ENCODE measurements at places on chromosomes 2 and 18. TPM values are rescaled to one million over a fixed set of nuclear protein-coding genes. Genes with fewer than 3 reads are reported as not detected.

DNA sequence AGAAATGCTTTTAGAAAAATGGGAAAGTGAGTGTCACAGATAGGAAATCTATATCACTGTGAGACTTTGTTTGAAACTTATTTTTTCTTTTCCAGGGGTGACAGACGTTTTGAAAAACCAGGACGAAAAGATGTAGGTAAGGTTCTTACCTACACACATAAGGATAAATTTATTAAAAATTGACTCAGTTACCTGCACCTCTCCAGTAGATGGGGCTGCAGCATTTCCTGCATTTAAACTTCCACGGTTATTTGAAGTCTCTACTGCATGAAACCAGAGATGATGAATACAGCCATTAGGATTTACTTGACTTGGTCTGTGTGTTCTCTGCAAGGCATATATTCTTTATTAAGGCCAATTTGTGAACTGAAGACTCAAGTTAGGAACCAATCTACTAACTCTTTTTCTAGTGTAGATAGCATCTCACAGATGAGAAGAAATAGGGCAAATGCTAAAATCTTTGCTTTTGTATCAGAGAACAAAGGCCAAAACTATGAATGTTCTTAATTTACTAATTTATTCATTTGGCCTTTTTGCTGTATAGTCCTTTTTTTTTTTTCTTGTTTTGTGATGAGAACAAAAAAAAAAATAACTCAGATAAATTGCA, 15.0 kb downstream of the KCNJ13 start:
- H3K27me3 ChIP-seq, result no peaks in the 10 kb centered on the region
- peak; percentile 29 for DNase-seq
- peaks cover 38% of the 10 kb centered on the region for H3K36me3 ChIP-seq
- H3K4me3 ChIP-seq, result no peak overlapping the region
- H3K27ac ChIP-seq, result no peak overlapping the region

- no peaks in the 10 kb centered on the region for H3K27me3 ChIP-seq
- H3K27ac ChIP-seq, result no peak overlapping the region
- no peaks in the 10 kb centered on the region for H3K36me3 ChIP-seq
- no peak overlapping the region for H3K4me3 ChIP-seq
- DNase-seq, result peak; percentile 96
Measured at GRCh38 chr2:198499539-198499938, 695.1 kb downstream of the PLCL1 start.

DNA sequence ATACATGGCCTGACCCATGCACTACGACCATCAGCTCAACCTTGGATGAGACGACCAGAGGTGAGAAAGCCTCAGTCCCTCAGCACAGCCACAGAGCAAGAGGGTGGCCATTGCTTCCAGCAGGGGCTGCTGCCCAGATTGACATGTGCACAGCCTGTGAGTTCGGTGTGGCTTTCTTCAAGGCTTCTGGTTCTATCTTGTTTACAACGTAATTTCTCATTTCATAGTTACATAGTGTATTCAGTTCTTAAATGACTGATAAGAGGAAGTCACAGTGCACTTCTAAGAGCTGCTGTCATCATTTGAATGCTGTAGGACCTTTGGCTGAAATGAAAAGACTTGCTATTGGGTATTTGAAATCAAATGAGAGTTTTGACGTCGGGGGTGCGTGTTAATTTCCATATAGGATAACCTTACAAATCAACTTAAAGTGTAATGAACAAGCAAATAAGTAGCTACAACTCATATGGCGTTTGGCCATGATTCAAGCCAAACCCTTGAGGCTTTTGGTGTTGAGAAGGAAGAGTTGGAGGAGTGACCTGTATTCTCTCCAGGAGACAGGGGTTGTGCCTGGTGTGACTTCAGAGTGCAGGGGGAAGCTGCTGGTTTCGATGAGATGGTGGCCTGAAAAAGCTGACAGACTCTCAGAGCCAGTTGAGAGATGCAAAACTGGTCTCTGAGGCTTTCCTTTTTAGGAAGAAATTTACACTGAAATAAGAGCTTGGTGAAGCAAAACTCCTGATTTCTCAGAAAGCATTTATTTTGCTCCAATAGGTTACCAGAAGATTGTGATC, 51.0 kb downstream of the TSHZ1 start:
- no peaks in the 10 kb centered on the region for H3K27me3 ChIP-seq
- H3K4me3 ChIP-seq, result no peak overlapping the region
- no peak for DNase-seq
- no peaks in the 10 kb centered on the region for H3K36me3 ChIP-seq

Gene RNF125
- 4.8 TPM for total RNA-seq

GRCh38 chr18:55845221-55845620, 257.2 kb upstream of the TCF4 start:
- H3K36me3 ChIP-seq, result no peaks in the 10 kb centered on the region
- H3K4me3 ChIP-seq, result no peak overlapping the region
- no peaks in the 10 kb centered on the region for H3K27me3 ChIP-seq

- no peaks in the 10 kb centered on the region for H3K4me1 ChIP-seq
- DNase-seq, result peak; percentile 46
- H3K4me3 ChIP-seq, result no peak overlapping the region
- H3K36me3 ChIP-seq, result no peaks in the 10 kb centered on the region
- no peaks in the 10 kb centered on the region for H3K27me3 ChIP-seq
Measured at GRCh38 chr18:65761636-65762295, 11.0 kb downstream of the CDH7 start.

Gene CYP26B1
- total RNA-seq, result 2.6 TPM

Gene KCNF1
- total RNA-seq, result 0.34 TPM

Gene STARD6
- not detected for total RNA-seq

DNA sequence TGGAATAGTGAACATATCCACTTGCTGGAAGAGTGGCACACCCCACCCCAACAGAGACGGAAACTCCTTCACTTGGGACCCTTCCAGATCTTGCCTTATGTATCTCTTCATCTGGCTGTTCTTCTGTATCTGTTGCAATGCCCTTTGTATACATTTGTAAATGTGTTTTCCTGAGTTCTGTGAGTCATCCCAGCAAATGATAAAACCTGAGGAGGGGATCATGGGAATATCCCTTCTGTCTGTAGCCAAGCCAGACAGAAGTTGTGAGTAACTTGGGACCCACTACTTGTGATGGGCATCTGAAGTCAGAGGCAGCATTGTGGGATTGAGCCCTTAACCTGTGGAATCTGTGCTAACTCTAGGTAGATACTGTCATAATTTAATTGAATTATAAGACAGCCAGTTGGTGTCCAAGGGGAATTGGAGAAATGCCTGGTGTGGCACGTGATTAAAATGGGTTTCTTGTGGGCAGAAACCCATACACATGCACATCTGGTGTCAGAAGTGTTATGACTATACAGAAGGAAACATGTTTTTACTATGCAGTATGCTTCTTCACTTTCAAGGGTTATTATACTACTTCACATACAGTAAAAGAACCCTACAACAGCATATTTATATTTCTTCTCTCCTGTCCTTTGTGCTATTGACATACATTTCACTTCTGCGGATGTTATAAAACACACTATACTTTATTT, 32.3 kb upstream of the TMEM247 start:
- H3K4me3 ChIP-seq, result no peak overlapping the region
- DNase-seq, result no peak
- no peak overlapping the region for H3K27ac ChIP-seq
- no peaks in the 10 kb centered on the region for H3K4me1 ChIP-seq

DNA sequence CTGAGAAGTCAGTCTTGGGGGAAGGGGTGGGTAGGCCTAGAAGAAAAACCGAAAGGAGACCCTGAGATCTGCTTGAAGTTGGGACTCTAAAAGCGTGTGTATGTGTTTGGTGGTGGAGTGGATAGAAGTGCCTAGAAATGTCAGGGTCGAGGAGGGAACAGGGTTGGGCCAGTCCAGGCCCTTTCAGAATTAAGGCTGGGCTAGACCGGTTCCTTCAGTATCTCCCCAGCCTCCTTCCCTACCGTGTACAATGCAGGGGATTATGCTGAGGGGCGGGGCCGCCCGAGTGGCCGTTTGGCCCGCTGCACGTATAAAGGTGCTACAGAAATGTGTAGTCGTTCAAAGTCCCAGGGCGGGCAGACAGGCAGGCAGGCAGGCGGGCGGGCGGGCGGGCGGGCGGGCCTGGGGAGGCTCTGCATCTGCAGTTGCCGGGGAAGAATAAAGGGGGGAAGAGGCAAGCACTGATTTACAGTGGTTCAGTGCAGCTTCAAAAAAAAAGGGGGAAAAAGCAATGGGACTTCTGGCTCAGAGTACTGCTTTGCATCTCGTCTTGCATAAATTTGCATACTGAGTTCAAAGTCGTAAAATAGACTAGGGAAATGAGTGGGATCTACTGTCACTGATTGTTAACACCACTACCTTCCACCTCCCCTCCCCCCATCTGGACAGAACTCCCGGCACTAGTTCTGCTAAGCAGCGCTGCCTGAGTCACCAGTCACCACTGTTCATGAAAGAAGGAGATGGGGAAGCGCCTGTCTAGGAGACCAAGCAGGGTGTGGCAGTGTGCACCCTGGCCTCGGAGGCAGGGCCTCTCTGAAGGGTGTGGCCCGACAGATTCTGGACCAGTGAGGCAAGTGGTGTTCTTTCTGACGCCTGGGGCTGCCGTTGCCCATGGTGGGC, 3.6 kb downstream of the IGFBP2 start:
- DNase-seq, result peak; percentile 80
- H3K4me3 ChIP-seq, result no peak overlapping the region
- H3K27me3 ChIP-seq, result peaks cover 2% of the 10 kb centered on the region
- no peaks in the 10 kb centered on the region for H3K4me1 ChIP-seq
- H3K36me3 ChIP-seq, result no peaks in the 10 kb centered on the region

Gene DNAJC5G
- not detected for total RNA-seq

GRCh38 chr2:100948942-100949811, 52.9 kb upstream of the RPL31 start:
- no peak overlapping the region for H3K4me3 ChIP-seq
- H3K36me3 ChIP-seq, result no peaks in the 10 kb centered on the region
- H3K4me1 ChIP-seq, result no peaks in the 10 kb centered on the region
- DNase-seq, result no peak
- no peaks in the 10 kb centered on the region for H3K27me3 ChIP-seq
- H3K27ac ChIP-seq, result no peak overlapping the region

- H3K27ac ChIP-seq, result no peak overlapping the region
- H3K27me3 ChIP-seq, result no peaks in the 10 kb centered on the region
- no peaks in the 10 kb centered on the region for H3K4me1 ChIP-seq
- H3K36me3 ChIP-seq, result no peaks in the 10 kb centered on the region
- DNase-seq, result no peak
Measured at GRCh38 chr2:104768694-104769093, 85.2 kb upstream of the POU3F3 start.

GRCh38 chr2:231563378-231563961, 29.2 kb upstream of the TEX44 start:
- no peaks in the 10 kb centered on the region for H3K36me3 ChIP-seq
- H3K27me3 ChIP-seq, result no peaks in the 10 kb centered on the region
- peak; percentile 37 for DNase-seq
- H3K4me3 ChIP-seq, result no peak overlapping the region

DNA sequence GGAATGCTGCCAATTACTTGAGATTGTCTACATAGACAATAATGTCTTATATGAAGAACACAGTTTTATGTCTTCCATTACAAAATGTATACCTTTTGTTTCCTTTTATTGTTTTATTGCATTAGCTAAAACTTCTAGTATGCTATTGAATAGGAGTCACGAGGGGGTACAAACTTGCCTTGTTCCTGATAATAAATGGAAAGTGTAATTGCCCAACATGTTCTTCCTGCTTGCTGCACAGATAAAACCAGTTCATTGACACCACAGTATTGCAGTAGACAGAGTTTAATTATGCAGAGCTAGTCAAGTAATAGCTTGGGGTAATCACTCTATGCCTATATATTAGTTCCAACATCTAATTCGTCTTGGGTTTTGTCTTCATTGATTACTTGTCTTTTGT, 1276.2 kb upstream of the NRXN1 start:
- no peaks in the 10 kb centered on the region for H3K4me1 ChIP-seq
- H3K27me3 ChIP-seq, result no peaks in the 10 kb centered on the region
- no peaks in the 10 kb centered on the region for H3K36me3 ChIP-seq
- H3K27ac ChIP-seq, result no peak overlapping the region
- no peak for DNase-seq

- no peaks in the 10 kb centered on the region for H3K4me1 ChIP-seq
Measured at GRCh38 chr2:202577250-202578183, 57.3 kb upstream of the FAM117B start.

DNA sequence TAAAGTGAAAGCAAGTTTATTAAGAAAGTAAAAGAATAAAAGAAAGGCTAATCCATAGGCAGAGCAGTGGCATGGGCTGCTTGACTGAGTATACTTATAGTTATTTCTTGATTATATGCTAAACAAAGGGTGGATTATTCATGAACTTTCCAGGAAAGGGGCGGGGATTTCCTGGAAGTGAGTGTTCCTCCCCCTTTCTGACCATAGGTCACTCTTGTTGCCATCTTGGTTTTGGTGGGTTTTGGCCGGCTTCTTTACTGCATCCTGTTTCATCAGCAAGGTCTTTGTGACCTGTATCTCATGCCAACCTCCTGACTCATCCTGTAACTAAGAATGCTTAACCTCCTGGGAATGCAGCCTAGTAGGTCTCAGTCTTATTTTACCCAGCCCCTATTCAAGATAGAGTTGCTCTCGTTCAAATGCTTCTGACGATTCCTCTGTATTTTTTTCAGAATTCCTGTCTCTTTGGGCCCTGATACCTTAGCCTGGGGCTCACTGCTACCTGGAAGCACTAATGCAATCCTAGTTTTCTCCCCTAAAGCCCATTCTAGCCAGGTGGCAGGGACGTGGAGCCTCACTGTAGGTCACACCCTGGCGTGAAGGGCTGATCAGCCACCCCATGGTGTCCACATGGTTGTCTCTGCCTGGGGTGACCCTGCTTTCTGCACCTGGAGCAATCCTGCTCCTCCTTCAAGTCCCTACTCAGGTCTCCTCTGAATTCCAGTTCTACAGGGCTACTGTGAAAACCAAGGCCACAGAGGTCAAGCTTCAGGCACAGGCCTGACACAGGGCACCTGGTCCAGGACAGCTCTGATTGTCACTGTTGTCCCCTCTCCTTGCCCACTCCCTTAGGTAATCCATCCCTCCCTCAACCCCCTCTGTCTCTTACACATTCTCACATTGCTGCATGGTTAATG, 6.0 kb upstream of the SLC35F6 start:
- peak overlapping the region; percentile 33 for H3K27ac ChIP-seq
- no peaks in the 10 kb centered on the region for H3K36me3 ChIP-seq
- no peaks in the 10 kb centered on the region for H3K4me1 ChIP-seq
- H3K27me3 ChIP-seq, result no peaks in the 10 kb centered on the region
- no peak overlapping the region for H3K4me3 ChIP-seq

- no peak overlapping the region for H3K4me3 ChIP-seq
- H3K4me1 ChIP-seq, result peaks cover 18% of the 10 kb centered on the region
- H3K27ac ChIP-seq, result no peak overlapping the region
- DNase-seq, result no peak
- no peaks in the 10 kb centered on the region for H3K36me3 ChIP-seq
- H3K27me3 ChIP-seq, result no peaks in the 10 kb centered on the region
Measured at GRCh38 chr2:234792621-234793022, 159.2 kb upstream of the SH3BP4 start.

Gene TOGARAM2
- 19.8 TPM for total RNA-seq

GRCh38 chr2:135299658-135300244, 231.3 kb downstream of the ZRANB3 start:
- no peak overlapping the region for H3K27ac ChIP-seq
- H3K36me3 ChIP-seq, result no peaks in the 10 kb centered on the region
- H3K4me3 ChIP-seq, result no peak overlapping the region
- no peak for DNase-seq

All from lung (tissue), 17 donors.